Spleen (tissue), 13 donors: ENCODE measurements at places on chromosomes 1 and 21. TPM values are rescaled to one million over a fixed set of nuclear protein-coding genes. Genes with fewer than 3 reads are reported as not detected.

KCNN3 gene
- total RNA-seq, result 10.4 TPM

DNA sequence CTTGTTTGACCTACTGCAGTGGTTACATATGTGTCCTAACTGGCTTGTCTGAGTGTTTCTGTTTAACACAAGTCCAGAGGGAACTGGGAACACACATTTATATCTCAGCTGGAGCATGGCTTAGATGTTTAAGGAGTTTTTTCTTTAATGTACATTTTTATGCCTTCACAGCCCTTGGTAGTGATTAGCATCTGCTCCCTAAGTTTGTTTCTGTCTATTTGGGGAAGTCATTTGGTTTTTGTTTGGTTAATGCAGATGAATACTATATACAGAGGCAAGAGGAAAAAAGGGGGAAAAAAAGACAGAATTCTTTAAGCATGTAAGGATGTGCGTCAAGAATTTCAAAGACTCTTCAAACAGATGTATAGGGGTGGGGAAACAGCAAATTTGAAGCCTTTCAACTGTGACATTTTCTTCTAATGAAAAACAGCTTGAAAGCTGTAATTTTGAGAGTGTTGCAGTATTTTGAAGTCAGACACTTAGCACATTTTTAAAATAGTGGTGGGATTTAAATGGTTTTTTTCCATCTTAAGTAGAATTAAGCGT is 15.4 kb downstream of the MACO1 start:
- DNase-seq, result no peak

TDRD10 gene
- total RNA-seq, result 8.3 TPM

DNA sequence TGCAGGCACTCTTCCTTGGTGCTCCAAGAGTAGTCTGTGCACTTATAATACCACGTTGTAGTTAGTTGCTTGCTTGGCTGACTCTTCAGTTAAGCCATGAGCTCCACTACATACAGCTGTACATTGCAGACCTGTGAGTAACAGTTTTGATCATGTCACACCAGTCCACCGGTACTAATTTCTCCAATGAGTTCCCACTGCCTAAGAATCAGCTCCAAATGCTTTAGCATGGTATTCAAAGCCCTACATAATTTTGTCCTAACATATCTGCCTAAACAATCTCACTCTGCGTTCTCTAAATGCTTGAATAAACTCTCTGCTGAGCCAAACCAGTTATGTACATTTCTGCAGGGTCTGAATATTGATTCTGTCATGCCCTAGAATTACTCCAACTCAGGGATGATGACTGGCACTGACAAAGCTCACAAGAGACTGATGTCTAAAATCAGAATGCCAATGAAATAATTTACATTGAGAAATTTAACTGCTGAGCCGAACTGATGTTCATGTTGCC is 200.7 kb downstream of the LHX8 start:
- no peak for DNase-seq

SLC30A1 gene
- total RNA-seq, result 35.2 TPM

DNA sequence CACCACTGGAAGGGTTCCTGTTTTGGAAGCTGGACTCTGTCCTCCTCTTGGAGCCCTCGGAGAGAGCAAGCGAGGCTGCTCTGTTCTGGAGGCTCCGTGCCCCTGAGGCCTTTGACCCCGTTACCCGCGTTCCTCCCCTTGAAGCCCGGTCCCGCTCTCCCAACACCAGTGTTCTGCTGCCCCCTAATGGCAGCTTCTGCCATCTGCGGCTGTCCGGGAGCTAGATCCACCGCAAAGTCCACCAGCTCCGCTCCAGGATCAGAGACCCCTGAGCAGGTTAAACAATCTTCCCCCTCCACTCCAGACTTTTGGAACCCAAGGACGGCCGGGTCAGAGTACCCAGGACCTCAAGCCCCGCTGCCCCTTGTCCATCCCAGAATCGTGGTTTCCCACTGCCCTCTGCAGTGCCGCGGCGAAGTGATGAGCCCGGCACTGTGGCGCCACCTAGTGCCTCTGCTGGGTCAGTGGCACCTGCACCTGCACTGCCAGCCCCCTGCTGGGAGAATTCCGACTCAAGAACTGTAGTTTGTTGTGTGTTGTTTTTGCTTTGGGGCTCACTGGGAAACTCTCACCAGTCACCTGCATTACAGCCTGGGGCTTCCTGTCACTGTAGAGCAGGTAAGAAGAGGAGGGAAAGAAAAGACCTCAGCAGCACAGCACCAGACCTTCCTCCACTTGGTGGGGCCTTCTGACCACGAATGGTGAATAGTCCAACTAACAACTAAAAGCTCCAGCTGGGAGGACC is 63.5 kb upstream of the NFASC start:
- peak; percentile 93 for DNase-seq

- DNase-seq, result peak; percentile 90
These were observed 775 bp upstream of the TMEM63A start for GRCh38 chr1:225882694-225883615.

GRCh38 chr1:202623075-202623474 is 87.2 kb downstream of the SYT2 start:
- peak; percentile 67 for DNase-seq

GRCh38 chr1:67434491-67434890 is 4.3 kb upstream of the SERBP1 start:
- no peak for DNase-seq

GRCh38 chr1:12565094-12565965 is 52.7 kb downstream of the DHRS3 start:
- no peak for DNase-seq
